ENCODE measurements at places on chromosomes 16 and 17.

DNA sequence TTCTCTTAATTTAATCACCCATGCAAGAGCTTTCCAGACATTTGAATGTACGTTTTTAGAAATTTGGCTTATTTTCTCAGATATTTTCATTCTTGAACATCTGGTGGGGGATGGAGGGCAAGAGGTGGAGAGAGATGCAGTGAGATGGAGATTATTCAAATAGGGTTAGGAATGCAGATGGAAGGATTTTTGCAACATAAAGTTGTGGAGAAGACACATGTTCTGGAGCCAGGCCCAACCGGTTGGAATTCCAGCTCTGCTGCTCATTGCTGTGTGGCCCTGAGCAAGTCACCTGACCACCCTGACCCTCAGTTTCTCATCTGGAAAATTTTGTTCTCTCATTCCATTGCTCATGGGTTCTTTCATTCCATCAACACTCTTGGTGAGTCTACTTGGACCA lies 66.9 kb downstream of the IRX3 start:
- DNase-seq = no peak

DNA sequence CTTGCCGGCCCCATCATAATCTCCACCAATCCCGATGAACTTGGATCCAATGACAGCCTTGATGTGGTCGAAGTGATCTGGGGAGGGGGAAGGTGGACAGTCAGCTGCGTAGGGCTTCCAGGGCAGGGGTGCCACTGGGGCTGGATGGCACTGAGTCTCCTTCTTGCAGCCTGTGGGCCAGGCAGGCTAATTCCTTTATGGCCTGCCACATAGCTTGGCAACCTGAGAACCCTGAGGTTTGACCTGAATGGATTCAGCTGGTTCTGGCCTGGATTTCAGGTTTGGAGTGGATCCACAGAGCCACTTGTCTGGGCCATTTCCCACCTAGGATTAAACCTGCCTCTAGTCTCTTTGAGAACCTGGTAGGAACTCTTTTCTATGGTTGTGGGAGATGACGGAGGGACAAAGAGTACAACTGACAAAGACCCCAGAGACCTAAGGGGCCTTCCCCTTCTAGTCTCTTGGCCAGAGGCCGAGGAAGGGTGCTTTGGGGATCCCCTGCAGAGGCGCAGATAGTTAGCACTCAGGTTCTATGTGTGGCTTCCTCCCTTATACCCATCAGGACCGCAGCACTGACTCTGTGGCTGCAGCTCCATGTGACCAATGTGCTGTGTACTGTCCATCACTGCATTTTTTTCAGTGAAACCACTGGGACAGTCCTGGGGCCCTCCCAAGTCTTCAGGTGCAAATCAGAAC lies 9.2 kb upstream of the DPEP3 start:
- no peak for DNase-seq

GRCh38 chr17:82457073-82457928 lies 1.2 kb upstream of the NARF start:
- no peak for DNase-seq

DNA sequence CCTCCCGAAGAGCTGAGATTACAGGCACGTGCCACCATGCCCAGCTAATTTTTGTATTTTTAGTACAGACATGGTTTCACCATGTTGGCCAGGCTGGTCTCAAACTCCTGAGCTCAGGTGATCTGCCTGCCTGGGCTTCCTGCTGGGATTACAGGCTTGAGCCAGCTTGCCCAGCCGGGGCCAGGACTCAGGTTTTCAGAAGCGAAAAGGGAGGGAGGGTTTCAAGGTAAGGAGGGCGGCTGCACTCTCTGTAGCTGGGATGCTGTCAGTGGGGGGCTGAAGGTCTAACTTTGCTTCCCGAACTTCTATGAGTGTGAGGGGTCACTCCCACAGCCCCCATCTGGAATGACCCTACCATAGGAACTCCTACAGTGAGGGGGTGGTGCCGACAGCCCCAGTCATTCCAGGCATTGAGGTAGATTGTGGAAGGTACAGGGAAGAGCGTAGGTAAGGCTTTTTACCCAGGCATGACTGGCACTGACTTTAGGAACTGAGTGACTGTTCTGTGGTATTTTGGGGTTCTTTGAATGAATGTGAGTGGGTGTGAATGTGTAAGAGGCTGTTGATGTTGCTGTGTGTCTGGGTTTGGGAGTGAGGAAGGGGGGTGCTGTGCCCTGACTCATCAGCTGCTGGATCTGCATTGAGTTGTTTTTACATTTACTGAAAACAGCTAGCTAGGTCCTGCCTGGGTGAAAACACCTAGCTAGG lies 3.8 kb upstream of the C1QL1 start:
- no peak for DNase-seq

- DNase-seq = no peak
Measured at GRCh38 chr16:25896411-25896810, 204.7 kb downstream of the HS3ST4 start.

- DNase-seq = peak; percentile 80
Measured at GRCh38 chr17:47315451-47316266, 8.1 kb upstream of the EFCAB13 start.

- DNase-seq = no peak
Measured at GRCh38 chr17:76996741-76997694, 128.8 kb downstream of the MGAT5B start.

- DNase-seq = no peak
Measured at GRCh38 chr17:41796121-41796895, 9.8 kb upstream of the JUP start.

- DNase-seq = no peak
Measured at GRCh38 chr17:50816771-50817751, 18.3 kb upstream of the WFIKKN2 start.
